Globus pallidus (tissue), 1 donor: ENCODE measurements at places on chromosomes 5 and 9.

DNA sequence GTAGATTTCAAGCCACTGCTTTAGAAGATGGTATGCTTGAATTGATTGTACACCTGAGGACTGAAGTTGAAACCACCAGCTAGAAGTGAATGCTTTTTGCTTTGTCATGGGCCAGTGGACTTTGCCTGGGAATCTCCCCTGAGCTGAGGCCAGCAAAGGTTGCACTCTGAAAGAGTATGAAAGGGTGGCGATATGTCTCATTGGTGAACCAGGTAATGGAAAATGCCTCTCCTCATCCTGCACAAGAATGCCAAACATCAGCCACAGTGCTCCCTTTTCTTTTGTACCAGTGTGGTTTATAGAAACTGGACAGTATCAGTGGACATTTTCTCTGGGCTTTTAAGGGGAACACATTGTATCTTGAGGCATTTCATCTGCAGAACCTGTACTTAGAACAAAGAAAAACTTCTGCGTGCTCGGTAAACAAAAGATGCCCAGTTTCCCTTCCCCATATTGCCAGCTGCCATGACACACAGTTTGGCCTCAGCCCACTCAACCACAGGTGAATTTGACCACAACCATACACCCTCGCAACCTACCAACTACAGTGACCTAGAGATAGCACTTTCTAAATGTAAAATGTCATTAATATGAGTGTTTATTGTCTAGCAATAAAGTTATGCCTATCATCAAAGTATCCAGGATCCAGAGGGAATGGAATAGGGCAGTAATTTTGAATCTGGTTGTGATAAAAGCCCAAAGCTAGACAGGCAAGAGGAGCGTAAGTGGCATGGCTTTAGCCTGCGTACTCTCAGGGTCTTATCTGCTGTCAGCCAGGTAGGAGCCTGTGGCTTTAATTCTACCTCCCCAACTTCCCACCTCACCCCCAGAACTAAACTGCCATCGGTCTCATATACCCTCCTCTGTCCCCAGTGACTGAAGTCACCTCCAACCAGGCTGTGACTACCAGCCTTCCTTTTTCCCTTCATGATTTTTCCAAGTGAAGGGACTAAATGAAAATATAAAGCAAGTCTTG, 79.5 kb upstream of the LHFPL2 start:
- no peak for DNase-seq

DNA sequence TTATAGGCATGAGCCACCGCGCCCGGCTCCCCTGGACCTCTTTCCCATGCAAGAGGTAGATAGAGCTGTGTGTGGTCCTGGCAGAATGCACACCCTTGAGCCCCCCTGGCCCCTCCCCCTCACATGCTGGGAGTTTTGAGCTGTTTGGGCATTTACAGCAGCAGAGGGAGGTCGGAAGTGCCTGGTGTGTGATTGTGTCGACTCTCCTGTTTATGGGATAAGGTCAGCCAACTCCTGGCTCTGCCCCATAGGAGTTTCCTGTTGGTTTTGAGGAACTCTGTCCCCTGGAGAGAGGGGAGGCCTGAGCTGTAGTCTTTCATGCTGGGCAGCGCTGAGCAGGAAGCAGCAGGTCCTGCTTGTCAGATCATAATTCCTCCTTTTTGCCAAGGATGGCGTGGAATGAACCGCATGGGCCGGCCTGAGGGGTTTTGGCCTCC, 6.0 kb downstream of the LRRC8A start:
- DNase-seq: no peak

GRCh38 chr5:2703041-2703440, 48.4 kb downstream of the IRX2 start:
- DNase-seq: no peak

DNA sequence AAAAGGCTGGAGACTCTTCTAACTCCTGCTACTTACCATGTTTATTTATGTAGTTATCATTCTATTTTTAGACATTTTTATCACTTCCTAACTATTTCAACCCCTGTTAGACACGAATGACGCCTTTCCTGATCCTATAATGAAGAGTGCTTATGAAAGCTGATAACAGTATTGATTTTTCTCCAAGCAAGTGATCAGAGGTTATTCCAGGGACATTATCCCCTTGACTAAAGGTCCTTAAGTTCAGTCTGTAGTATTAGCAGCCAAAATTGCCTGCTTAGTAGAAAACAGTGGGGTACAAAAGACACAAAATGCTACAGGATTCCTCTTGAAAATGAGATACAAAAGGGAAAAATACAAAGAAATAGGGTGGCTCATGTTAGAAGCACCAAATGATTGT, 235.6 kb downstream of the DNAH5 start:
- DNase-seq: no peak

DNA sequence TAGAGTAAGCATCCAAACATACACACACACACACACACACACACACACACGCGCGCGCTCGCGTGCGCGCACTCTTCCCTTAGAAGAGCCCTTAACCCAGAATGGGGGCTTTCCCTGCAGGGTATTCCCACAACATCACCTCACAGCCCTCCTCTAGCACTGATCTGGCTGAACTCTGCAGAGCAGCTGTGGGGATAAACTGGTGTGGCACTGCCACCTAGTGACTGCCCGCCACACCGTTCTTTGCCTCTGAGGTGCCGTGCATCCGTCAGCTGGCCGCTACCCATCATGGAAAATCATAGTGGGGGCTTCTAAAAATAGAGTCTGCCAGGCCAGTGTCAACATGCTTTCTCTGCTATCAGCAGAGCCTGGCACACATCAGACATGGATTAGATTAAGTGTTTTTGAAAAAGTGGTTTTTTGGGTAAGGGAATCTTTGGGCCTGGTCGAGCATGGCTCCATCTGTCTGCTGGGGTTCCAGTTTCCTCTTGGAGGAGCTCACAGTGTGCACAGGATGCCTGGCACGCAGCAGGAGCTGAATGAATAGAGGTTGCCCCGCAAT, 88.1 kb downstream of the KCNN2 start:
- peak; percentile 75 for DNase-seq

- DNase-seq: no peak
Observed at GRCh38 chr9:137487454-137488326, 28.6 kb upstream of the NSMF start.

DNA sequence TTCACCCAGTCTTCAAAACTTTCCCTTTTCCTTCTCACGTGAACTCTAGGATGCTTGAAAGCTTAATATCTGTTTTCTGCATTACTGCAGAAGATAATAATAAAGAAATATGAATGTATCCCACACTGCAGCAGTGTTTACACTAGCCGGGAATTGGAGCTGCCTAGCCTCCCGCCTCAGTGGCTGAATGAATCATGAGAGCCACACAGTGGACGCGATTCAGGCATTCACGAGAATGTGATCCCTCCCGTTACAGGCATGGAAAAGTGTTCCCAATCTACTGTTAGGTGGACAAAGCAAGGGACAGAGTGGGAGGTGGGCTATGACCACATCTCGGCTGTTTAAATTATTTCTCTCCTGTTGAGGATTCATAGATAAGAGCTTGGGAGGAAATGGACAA, 69.4 kb upstream of the CTSL start:
- no peak for DNase-seq

DNA sequence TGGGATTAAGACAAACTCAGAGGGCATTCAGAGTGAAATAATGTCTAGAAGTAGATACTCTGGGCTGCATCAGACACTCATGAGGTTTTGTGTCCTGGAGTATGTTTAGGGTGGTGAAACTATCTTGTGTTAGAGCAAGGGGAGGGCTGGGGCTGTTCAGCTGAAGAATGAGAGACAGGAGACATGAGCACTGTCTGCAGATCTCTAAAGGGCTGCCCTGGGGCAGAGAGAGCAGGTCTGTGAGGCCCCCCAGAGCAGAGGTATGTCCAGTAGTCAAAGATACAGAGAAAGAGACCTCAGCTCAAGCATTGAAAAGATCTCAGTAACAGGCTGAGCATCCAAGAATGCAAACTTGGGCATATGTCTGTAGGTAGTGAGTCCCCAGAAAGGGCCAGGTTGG, 45.9 kb upstream of the SHB start:
- DNase-seq: no peak

DNA sequence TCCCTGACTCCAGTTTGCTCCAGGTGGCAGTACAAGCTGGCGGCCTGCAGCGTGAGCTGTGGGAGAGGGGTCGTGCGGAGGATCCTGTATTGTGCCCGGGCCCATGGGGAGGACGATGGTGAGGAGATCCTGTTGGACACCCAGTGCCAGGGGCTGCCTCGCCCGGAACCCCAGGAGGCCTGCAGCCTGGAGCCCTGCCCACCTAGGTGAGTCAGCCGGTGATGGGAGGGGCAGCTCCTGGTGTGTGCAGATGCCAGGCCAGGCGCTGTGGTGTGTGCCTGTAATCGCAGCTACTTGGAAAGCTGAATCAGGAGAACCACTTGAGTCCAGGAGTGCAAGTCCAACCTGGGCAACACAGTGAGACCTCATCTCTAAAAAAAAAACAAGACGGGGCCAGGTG, 10.0 kb upstream of the CACFD1 start:
- DNase-seq: no peak

GRCh38 chr5:150109921-150110320, 23.6 kb upstream of the CSF1R start:
- no peak for DNase-seq

DNA sequence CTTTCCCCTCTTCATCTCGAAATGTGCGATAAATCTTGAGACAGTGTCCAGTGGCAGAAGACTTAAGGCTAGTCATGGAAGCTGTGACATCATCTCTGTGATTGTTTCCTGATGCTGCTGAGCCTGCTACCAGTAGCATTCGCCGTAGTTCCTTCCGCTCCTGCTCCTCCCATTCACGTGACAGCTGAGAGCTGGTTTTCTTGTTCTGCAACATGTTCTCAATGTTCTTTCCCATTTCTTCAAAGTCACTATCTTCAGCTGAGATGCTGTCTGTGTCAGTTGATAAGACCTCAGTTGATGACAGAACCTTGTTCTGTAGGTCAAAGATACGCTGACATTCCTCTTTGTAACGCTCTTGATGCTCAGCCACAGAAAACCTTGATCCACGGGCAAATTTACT, 3.5 kb downstream of the TAF1L start:
- no peak for DNase-seq

- no peak for DNase-seq
Observed at GRCh38 chr5:172849606-172850453, 15.8 kb downstream of the ERGIC1 start.

GRCh38 chr5:73395256-73395655, 53.3 kb downstream of the FOXD1 start:
- DNase-seq: no peak

- no peak for DNase-seq
Observed at GRCh38 chr9:129781981-129782380, 21.0 kb upstream of the TOR1B start.

- DNase-seq: no peak
Observed at GRCh38 chr5:158807-159447, 32.4 kb upstream of the LRRC14B start.

- DNase-seq: no peak
Observed at GRCh38 chr5:138853132-138853531, 22.0 kb downstream of the LRRTM2 start.

DNA sequence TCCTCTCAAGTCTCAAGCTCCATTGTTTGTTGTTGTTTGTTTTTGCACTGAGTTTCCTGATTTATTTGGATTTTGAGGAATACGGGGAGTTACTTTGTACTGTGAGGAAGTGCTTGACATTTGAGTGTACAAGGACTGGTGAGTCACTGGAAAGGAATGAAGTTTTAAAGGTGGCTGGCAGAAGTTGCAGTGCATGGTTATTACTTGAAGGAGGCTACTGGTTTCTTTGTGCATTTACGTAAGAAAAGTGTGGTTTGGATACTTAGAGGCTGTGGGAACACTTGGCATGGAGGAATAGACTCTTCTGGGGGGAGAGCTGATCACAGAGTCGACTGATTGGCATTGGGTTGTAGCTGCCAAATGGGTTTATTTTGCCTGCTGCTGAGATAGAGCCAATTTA, 919.0 kb downstream of the TAF11L14 start:
- no peak for DNase-seq

DNA sequence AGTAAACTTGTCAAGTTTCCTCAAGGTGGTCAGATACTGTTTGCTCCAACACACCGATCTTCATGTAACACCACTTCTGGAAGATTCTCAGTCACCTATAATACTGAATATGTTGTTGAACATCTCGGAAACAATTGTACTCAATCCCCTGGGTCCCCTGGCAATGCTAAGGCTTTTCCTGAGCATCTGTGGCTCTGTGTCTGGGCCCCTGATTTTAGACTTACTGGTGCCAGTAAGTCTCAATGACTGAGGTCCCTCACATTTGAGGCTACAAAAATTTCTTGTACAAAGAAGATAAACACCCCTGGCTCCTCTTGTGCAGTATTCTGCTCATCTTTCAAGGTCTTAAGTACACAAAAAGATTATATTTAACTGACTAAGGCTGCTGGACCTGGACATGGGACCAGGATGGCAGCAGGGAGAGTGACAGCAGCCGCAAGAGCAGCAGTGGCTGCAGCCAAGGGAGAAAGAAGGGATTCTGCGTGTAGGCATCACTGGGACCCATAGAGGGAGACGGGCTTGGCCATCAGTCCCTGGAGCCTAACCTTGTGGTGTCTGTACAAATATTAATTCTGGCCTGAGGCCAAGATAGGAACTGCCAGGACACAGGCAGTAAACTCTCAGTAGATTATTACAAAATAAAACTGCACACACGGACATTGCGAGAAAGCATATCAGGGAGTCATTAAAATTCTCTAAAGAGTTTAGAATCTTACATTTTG, 49.0 kb upstream of the TNPO1 start:
- DNase-seq: no peak
